ENCODE measurements at places on chromosomes 2 and 18. TPM values are rescaled to one million over a fixed set of nuclear protein-coding genes. Genes with fewer than 3 reads are reported as not detected.

Gene TSPYL6
- not detected for total RNA-seq

Gene FOXI3
- 0.06 TPM for total RNA-seq

Gene DPYSL5
- total RNA-seq = 5.6 TPM

Gene OTOF
- 0.11 TPM for total RNA-seq

Gene NFE2L2
- total RNA-seq = 37.3 TPM

Gene TEKT4
- total RNA-seq = not detected

Gene DUSP19
- total RNA-seq = 0.80 TPM

Gene GPR39
- 7.5 TPM for total RNA-seq

Gene IGFBP5
- total RNA-seq = 0.16 TPM

Gene CPO
- 0.05 TPM for total RNA-seq

Gene TMEM37
- 2.7 TPM for total RNA-seq

Gene GBX2
- 2.3 TPM for total RNA-seq

Gene ODC1
- total RNA-seq = 174 TPM

Gene DPP10
- total RNA-seq = not detected

Gene SELENOI
- total RNA-seq = 14.5 TPM

Gene GAD1
- 0.34 TPM for total RNA-seq

Gene GATA6
- total RNA-seq = 1.8 TPM

Gene NEDD4L
- 42.1 TPM for total RNA-seq

Gene DLX2
- total RNA-seq = 0.49 TPM

Gene CFAP65
- total RNA-seq = 0.17 TPM

Gene SPC25
- total RNA-seq = 19.4 TPM
